SW 1271 (cell line): ENCODE measurements at places on chromosomes 7 and 10.

- DNase-seq, result peak; percentile 80
Observed at GRCh38 chr7:100119970-100120732, 717 bp downstream of the CNPY4 start.

GRCh38 chr7:137471128-137471527 is 127.6 kb upstream of the PTN start:
- DNase-seq, result no peak

- DNase-seq, result no peak
Observed at GRCh38 chr10:96758423-96758822, 38.1 kb upstream of the PIK3AP1 start.

DNA sequence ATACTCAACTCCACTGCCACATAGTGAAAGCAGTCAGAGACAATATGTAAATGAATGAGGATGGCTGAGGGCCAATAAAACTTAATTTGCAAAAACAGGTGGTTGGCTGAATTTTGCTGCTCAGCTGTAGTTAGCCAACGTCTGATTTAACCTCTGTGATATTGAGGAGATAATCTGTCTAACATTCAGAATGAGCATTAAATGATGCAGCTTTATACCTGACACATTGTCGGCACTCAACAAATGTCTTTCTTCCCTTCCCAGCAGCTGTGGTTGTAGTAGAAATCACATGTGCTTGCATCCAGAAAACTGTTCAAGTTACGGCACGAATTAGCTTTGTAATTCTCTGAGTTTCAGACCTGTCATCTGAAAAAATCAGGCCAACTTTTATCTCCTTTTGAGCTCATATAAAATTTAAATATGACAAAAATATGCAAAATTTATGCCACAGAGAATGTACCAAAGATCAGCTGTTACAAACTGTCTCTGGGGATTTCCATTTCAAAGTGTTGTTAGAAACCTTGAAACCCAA is 1239.7 kb downstream of the GATA3 start:
- no peak for DNase-seq

DNA sequence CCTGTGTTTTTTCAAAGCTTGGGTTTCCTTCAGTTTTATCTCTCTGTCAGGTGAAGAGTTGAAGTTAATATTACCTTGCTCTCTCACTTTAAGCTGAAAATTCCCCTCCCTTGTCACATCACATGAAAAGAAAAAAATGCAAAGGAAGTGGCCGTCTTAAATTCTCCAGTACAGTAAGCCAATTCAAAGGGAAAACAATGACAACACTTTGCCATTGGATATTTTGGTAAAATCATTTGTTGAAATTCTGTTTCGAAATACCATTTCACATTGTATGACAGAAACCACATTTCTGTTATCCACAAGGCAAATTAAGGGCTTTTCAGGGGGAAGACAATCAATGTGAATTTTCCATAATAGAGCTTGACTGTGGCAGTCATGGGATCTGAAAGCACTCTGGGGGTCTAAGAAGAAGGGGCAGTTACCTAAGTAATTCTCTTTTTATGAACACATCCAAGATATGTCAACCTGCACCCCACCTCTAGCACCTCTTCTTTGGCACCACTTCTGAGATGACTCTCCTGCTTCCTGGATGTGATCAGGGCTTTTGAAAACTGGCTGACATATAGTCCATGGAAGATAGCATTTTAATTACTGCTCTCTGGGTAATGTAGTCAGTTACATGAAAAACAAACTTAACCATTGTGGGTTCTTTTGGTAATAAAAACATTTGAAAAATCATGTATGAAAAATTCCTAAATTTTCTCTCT is 63.8 kb downstream of the ENTPD1 start:
- no peak for DNase-seq

- DNase-seq, result no peak
Observed at GRCh38 chr7:16695621-16696237, 49.7 kb downstream of the BZW2 start.

DNA sequence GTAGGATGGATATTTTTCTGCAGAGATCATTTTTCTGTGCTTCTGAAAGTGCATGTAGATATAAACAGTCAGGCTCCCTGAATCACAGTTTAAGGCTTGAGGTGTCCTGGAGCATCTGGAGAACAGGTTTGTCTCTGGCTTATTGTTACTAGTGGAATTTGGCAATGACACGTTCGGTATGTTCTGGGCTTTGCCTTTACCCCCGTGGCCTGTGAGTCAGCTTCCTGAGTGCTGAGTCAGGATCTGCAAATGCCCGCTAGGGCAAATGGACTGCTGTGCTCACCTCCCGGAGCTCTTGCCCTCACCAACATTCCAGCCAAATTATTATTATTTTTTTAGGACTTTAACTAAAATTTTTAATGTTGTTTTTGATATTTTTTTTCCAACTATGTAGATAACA is 192.5 kb upstream of the PRSS1 start:
- peak; percentile 97 for DNase-seq

GRCh38 chr7:92834507-92835260 is 1.7 kb downstream of the CDK6 start:
- DNase-seq, result no peak

DNA sequence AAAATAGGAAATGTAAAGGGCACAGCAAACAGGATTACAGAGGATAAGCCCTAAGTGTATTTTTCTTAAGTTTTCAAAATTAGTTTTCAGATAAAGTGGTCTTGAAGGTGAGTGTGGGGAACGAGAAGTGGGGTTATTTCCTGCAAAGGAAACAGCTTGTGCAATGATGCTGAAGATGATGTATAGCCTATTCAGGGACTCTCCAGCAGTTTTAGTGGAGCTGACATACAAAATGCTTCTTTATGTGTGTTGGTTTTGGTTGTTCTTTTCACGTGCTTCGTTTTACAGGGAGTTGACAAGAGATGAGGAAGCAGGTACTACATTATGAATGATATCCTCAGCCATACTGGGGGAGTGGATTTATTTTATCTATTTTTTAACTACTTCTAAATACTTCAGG is 20.5 kb downstream of the CASD1 start:
- DNase-seq, result no peak
